ENCODE measurements at places on chromosomes 5 and 9. TPM values are rescaled to one million over a fixed set of nuclear protein-coding genes. Genes with fewer than 3 reads are reported as not detected.

GRCh38 chr5:139842321-139842720, 46.7 kb downstream of the PSD2 start:
- DNase-seq: no peak

GRCh38 chr9:121596515-121596914, 54.9 kb upstream of the DAB2IP start:
- DNase-seq: no peak

DNA sequence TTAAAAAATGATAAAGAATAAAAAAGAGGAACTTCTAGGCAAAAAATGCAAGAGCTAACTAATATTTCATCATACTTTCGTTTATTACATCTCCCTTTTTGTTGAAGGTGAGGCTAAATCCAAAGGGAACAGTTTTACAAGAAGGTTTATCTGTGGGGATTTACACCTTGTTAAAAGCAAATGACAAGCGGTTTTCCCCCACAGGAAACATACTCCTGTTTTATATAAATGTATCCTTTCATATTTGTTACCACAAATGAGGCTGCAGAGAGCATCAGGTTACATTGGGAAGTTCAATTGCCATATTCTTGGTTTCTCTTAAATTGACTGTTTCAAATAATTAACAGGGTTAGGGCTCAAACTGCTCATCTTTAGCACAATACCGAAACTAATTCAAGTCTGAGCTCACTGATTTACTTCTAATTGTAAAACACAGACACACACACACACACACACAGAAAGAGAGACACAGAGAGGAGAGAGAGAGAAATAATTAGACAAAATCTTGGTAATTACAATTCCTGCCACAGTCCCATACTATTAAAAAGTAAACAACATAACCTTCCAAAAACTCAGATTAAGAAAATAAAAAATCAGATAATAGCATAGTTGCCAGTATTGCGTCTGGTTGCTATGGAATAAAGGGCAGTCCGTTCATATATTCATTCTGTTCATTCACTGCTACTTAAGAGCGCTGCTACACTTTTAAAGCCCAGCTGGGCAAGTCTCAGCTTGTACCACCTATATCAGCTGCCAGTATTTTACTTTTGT, 17.1 kb downstream of the RFX3 start:
- no peak for DNase-seq

The CNTFR gene
- 6.4 TPM for total RNA-seq

- DNase-seq: no peak
These were observed 420.5 kb upstream of the CD180 start for GRCh38 chr5:67617051-67617450.

DNA sequence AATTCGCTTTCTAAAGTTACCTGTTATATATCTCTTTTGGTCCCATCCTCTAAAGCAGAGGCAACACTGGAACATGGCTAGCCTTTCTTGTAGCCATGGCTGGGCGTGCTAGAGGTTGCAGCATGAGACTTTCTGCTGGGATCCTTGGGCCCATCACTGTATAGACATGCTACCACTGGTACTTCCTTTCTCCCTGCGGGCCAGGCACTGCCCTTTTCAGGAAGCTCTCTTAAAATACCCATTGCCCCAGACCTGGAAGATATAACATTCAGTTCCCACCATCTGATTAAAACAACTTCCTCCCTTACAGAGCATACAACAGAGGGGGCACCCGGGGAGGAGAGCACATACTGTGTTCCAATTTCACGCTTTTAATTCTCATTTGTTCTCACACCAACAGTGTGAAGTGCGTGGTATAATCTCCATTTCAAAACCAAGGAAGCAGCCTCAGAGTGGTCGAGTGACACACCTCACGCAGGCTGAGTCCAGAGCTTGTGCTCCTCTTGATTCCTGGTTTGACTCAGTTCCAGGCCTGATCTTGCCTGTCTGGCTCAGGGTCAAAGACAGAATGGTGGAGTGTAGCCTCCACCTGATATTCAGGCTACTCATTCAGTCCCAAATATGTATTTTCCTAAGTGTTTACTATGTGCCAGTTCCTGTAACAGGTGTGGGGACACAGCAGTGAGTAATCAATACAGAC, 22.6 kb downstream of the PTGS1 start:
- no peak for DNase-seq

GRCh38 chr5:118435131-118435530, 553.2 kb downstream of the DTWD2 start:
- no peak for DNase-seq

DNA sequence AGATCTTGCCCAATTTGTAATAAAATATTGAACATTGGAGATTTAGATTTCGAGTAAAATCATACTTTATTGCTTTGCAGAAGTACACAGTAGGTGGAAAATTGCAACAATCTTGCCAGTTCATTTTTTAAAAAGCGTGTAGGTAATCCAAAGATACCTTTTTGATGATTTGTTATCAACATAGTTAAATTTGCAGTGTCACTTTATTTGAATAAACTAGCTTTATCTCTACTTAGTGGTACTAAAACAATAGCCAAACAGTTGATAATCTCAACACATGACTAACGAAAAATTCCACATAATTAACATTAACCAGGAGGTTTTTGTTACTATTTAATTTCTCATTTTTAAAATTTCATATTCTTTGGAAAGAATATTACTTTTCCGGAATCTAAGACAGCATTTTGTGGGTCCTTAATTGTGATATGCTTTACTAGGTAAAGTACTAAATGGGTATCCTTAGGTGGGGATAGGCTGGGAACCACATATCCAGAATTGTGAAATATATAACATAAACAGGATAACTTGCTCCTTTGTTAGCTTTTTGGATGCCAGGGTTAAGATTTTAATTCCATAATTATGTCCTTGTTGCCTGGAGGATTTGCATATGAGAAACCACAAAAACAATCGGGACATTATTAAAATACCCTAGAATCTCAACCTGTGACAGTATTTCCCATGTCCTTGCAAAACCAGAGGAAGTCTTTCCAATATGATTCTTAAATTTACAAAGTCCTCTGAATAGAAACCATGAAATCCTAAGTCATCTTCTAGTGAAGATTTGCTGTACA, 2.4 kb upstream of the CHD1 start:
- no peak for DNase-seq

DNA sequence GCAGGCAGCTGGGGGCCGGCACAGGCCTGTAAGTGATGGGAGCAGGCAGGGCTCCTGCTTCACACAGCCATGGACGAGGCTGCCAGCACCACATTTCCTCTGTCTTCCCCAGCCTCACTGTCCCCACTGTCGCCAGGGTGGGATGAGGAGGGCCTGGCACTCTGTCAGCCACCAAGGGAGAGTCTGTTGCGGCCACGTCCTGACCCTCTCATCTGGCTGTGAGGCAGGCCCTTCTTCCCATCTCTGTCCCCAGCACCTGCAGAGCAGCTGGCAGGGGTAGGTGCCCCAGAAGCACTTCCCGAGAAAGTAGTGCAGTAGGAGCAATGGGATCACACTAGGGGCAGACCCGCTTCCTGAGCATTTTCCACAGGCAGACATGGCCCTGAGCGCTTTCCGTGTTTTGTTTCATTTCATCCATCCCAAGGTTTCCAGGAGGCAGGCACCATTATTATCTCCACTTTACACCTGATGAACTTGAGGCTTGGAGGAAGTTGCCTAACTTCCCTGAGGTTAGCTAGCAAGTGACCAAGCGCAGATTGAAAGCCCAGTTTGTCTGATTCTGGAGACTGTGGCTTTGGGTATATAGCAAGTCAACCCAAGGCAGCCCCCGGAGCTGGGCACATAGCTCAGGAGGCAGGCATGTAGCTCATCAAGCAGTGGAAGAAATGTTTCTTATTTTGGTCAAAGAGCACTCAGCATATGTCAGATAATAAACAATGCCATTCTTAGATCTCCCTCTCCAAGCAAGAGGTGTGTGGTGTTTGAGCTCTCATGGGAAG, 202.4 kb downstream of the DAB2IP start:
- DNase-seq: no peak

- DNase-seq: no peak
These were observed 613.7 kb upstream of the CDH18 start for GRCh38 chr5:20601678-20602100.

- no peak for DNase-seq
These were observed 378.9 kb downstream of the ELAVL2 start for GRCh38 chr9:23447166-23447565.

GRCh38 chr9:97491216-97491999, 10.1 kb upstream of the TMOD1 start:
- no peak for DNase-seq

DNA sequence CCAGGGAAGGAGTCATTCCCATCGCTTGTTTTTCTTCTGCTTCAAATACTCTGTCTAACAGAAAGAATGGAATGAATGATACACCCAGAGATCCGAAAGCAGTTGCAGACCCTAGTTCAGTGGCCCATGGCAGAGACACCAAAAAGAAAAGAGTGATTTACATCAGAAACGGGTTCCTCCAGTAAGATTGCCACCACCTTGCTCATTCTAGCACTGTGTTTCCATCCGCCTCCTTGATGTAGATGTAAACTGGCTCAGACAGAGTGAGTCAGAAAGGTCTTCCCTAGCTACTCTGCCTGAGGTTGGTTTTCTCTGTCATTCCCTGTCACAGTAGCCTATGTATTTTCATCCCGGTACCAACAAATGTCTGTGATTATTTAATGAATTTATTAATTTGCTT, 15.9 kb upstream of the CLINT1 start:
- DNase-seq: no peak

Measured in left colon (tissue), 2 donors.